CD8-positive, alpha-beta memory T cell (primary cell): ENCODE measurements at places on chromosomes 6 and 20. TPM values are rescaled to one million over a fixed set of nuclear protein-coding genes. Genes with fewer than 3 reads are reported as not detected.
A peak's percentile ranks its signal among the peaks of the same experiment; 100 is the strongest.

GRCh38 chr20:63740627-63741353, 1.2 kb downstream of the SLC2A4RG start:
- peak; percentile 23 for DNase-seq

The SLC52A3 gene
- not detected for total RNA-seq

- no peak for DNase-seq
Measured at GRCh38 chr6:11271228-11272020, 39.0 kb upstream of the NEDD9 start.

The ALDH8A1 gene
- total RNA-seq, result 0.85 TPM

DNA sequence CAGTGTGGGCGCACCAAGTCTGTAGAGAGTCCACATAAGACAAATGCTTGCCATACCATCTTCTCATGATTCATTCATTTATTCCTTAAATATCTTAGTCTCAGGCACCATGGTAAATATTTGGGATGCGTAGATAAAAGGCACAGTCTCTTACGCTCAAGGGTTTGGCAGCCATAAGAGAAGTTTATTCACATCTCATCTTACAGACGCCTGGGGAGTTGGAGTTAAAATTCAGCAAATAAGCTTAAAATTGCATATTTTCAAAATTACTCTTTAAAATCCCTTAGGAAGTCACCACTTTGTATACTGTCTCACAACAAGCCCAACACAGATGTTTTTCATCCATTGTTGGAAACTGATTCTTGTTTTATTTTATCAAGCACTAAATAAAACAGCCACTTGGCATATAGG, 363.3 kb downstream of the KIF16B start:
- no peak for DNase-seq

The PDYN gene
- not detected for total RNA-seq

- no peak for DNase-seq
Measured at GRCh38 chr20:3702611-3703391, 9.6 kb downstream of the SIGLEC1 start.

The YTHDF1 gene
- total RNA-seq, result 47.0 TPM

- DNase-seq, result no peak
Measured at GRCh38 chr6:89050155-89050554, 30.4 kb upstream of the PNRC1 start.

The DEF6 gene
- 71.2 TPM for total RNA-seq

- DNase-seq, result no peak
Measured at GRCh38 chr6:33699131-33699530, 12.4 kb downstream of the UQCC2 start.
